RPMI8226 (cell line): ENCODE measurements at places on chromosomes 7 and 10.

GRCh38 chr10:101563497-101564040 is 24.5 kb downstream of the POLL start:
- DNase-seq, result no peak

- DNase-seq, result peak; percentile 84
Observed at GRCh38 chr7:122887198-122887597, 938 bp upstream of the CADPS2 start.

GRCh38 chr7:76054123-76055120 is 6.5 kb downstream of the MDH2 start:
- DNase-seq, result no peak

- DNase-seq, result no peak
Observed at GRCh38 chr7:153022475-153023193, 263.1 kb downstream of the ACTR3B start.

DNA sequence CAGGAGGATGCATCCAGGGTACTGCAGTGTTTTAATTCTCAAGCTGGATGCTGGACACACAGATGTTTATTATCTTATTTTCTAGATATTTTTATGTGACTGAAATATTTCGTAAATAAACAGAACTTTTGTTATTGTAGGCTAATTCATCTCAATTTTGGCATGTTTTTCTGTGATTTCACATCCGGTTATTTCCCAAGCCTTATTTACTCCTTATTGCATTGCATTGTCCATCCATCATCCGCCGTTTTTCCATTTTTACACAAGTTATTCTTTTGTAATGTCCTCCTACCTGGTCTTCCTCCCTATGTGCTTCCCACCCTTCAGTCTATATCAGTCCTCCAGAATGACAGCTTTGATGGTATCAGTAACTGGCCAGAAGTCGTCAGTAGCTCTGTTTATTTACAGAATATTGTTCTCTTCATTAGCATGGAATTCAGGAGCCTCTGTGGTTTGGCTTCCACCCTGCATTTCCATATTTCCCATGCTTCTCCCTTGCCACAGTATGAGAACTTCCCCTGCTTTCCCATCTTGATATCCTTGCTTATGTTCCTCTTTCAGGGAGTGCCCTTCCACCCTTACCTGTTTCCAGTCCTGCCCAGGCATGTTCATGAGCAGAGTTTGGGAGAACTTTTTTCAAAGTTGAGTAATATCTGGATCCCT is 16.1 kb downstream of the GNAI1 start:
- DNase-seq, result no peak

- DNase-seq, result no peak
Observed at GRCh38 chr7:418636-419280, 100.9 kb downstream of the PDGFA start.

DNA sequence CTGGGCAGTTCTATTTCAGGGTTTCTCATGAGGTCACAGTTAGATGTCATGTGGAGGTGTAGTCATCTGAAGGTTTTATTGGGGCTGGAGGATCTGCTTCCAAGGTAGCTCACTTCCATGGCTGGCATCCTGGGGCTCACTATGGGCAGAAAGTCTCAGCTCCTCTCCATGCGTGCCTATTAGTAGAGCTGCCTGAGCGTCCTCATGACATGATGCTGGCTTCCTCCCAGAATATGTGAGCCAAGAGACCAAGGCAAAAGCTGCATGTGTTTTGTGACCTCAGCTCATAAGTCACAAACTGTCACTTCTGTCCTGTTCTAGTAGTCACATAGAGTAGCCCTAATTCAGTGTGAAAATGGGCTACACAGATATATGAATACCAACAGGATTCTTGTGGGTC is 524.4 kb downstream of the SUGCT start:
- no peak for DNase-seq

DNA sequence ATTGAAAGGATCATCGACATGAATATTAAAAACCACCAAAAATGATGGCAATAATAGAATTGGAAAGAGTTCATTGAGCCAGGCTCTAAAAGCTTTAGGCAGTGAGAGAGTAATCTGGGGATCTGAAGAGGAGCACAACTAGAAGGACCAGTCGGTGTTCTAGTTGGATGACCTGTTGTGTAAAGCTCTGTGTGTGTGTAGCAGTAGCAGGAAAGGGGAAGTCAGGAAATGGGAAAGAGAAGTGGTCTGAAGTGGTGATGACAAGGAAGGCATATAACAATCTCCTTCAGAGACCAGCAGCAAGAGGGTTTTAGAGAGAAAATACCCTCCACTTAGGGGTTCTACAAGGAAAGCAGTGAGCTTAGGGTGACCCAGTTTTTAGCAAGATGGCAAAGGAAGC is 539.2 kb downstream of the HTR7 start:
- no peak for DNase-seq

GRCh38 chr10:4181081-4181480 is 396.1 kb upstream of the KLF6 start:
- DNase-seq, result no peak

DNA sequence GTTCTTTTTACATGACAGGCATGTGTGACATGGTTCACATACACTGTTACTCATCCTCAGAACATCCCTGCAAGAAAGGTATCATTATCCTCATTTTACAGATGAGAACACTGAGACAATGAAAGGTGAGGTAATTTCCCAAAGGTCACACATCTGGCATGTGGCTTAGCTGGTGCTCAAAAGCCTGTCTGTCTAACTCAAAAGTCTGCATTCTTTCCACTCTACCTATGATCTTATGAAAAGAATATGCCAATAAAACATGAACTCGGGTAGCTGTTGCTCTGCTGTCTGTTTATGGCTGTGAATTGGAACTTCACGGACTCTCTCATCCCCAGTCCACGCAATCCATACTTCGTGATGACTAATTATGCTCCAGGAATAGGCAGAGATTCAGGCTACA is 79.0 kb upstream of the ODAD2 start:
- no peak for DNase-seq
